Activated naive CD4-positive, alpha-beta T cell treated with anti-CD3 and anti-CD28 coated beads, Interleukin-2, amount 10 ng/mL, durations not matched to agents 7 days and 5 days (primary cell): ENCODE measurements at places on chromosomes 11 and 22.
A peak's percentile ranks its signal among the peaks of the same experiment; 100 is the strongest.

GRCh38 chr22:46841522-46841921 lies 79.1 kb downstream of the TBC1D22A start:
- no peak for DNase-seq

DNA sequence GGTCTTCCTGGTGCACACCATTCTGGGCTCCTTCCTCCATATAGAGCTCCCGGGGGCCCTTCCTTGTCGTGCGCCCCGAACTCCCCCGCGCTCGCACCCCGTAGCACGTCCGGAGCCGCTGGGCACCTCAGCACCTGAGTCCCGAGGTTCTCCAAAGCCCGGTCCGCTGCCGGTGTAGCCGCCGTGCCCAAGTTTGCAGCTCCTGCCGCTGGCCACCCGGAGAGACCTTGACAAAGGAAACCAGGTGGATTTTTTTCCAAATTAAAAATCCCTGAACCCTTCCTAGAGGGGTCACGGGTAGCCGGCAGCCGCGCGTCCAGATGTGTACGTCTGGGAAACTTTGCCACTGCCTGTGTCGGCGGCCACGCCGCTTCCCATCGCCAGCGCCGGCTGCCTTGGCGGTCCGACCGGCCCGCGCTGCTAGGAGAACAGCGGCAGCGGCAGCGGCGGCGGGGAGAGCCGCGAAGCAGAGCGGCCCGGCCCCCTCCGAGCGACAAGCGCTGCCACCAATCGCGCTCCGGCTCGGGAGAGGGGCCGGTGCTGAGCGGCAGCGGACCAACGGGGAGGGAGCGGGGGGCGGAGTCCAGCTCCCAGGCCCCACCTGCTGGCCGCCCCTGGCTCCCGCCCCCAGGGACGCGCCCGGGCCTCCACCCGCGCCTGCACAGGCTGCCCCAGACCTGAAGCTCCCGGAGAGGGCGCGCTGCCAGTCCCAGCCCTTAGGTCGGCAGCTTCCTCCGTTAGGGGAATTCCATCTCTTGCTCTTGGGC lies at the start of gene GALNT18:
TSS of gene GALNT18 (minus strand) at position 433 of the 767 bp plus-strand sequence.
- DNase-seq = peak; percentile 85

DNA sequence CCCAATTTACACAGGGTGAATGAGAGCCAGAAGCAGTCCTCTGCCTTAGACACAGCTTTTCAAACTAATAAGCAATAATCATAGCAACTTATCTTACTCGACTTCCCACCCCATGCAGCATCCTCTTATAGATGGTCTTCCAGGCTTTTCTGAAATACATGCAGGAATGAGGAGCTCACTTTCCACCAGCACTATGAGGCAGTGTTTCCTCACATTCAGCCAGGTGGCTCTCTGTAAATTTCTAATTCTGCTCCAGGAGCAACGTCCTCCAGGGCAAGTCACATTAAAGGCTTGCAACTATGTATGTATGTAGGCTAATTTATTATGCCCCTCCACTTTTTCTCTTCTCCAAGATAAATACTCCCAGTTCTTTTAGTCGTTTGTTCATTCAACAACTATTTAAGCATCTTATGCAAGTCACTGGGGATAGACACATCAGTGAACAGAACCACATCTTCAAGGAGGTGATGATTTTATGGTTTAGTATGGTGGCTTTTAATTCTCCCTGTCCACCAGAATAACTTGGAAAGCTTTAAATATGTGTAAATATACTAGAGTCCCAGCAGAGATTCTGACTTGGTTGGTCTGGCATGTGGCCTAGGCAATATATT lies 59.9 kb downstream of the PAK1 start:
- no peak for DNase-seq

DNA sequence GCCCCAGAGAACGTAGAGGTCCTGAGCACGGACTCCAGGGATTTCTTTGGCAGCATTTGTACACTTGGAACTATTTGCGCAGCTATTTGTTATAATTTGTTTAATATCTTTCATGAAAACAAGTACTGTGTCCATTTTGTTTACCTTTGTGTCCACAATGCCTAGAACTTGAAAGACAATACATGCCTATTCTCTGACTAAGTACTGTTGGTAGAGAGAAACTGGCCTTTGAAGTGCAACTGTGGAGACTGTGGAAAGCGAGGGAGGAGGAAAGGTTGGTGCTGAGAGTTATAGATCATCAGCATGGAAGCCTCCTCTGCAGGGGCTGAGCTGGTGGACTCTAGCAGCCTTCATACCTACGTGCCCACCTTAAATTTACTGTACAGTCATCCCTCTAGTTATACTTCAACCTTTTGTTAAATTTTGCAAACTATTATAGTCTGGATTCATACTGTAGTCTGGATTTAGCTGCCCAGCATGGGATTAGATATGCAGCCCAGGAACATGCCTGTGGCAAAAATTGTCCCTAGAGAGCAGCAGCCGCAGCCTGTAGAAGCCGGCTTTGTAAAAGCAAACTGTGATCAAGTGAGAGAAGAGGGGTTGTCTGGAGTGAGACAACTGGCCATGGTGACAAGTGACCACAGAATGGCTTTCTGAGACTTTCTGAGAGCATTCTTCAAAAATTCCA lies 24.2 kb upstream of the YAP1 start:
- no peak for DNase-seq

DNA sequence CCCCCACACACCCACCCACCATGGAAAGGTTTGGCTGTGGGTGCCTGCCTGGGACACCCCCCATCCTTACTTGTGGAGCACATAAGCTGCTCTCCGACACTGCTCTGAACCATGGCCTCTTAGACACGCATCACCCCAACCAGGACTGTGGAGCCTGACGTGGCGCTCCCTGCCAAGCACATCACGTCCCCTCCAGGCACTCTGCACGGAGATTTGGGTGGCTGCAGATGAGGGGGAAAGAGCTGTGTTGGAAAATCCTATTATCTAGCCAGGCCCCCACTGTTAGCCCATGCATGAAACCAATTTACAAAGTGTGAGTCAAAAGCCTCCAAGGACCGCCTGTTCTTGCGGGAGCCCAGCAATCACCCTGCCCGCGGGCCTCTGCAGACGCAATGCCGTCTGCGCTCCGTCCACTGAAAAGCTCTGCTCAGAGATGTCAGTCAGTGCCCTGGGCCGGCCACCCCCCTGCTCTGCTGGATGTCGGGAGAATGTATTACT lies 163.4 kb upstream of the NECTIN1 start:
- DNase-seq = no peak

GRCh38 chr22:19167106-19167869 lies 11.2 kb downstream of the SLC25A1 start:
- no peak for DNase-seq

DNA sequence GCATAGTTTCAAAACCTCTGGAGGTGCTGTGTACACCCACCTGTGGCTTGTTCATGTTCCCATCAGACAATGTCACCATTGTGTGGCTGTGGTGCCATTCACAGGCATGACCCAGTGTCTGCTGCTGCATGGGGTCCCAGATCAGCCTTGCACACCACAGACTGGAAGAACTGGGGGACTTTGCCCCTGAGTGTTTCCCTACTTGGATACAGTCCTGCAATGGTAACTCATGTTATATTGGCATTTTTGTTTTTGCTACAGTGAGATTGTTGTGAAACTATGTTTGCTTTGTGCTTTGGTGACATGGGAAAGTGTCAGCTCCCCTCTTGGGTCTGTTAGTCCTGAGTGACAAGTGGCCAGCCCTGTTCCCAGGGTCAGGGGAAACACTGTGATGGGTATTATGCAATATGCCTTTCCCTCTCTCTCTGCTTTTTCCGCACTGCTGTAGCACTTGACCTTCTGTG lies 108.8 kb downstream of the NAV2 start:
- no peak for DNase-seq

- DNase-seq = no peak
Measured at GRCh38 chr11:103484545-103484944, 375.3 kb downstream of the DYNC2H1 start.

- no peak for DNase-seq
Measured at GRCh38 chr11:112270551-112271180, 10.0 kb upstream of the PLET1 start.

- DNase-seq = no peak
Measured at GRCh38 chr11:88348870-88349269, 11.3 kb upstream of the CTSC start.

DNA sequence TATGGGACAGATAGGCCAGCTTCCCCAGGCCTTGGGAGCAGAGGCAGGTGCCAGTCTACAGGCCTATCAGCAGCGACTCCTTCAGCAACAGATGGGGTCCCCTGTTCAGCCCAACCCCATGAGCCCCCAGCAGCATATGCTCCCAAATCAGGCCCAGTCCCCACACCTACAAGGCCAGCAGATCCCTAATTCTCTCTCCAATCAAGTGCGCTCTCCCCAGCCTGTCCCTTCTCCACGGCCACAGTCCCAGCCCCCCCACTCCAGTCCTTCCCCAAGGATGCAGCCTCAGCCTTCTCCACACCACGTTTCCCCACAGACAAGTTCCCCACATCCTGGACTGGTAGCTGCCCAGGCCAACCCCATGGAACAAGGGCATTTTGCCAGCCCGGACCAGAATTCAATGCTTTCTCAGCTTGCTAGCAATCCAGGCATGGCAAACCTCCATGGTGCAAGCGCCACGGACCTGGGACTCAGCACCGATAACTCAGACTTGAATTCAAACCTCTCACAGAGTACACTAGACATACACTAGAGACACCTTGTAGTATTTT lies 26.6 kb upstream of the L3MBTL2 start:
- DNase-seq = no peak

- DNase-seq = no peak
Measured at GRCh38 chr11:62233730-62234129, 8.3 kb upstream of the SCGB1D2 start.

- no peak for DNase-seq
Measured at GRCh38 chr11:64275031-64275800, 9.2 kb downstream of the BAD start.

DNA sequence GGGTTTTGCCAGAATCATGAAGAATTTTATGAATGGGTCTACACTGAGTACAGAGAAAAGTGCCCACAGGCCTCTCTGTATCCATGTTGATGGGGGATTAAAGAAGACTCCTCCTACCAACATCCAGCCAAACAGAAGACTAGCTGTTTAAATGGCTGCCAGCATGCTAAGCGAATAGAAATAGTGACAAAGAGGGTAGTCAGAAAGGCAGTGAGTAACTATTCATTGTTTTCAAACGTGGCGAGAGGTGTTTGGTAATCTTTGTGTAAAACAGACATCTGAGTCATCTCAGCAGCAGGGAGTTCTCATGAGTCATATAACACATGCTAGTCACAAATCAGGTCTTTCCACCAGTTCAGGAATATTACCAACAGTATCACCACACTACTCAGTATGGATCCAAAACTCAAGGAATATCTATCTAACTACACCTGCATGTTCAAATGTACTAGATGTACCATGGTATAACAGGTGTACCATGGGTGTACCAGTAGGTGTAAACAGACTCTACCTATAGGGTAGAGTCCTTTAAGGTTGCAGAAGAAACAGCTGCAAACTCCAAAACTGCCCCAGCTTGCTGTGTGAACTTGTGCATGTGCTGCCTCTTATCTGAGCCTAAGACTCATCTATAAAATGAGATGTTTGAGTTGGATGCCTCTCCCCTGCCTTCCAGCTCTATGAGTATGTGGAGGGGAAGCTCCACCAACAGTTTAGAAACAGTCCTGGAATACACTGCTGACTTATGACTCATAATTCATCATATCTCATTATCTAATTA lies 82.0 kb downstream of the SLC1A2 start:
- no peak for DNase-seq

DNA sequence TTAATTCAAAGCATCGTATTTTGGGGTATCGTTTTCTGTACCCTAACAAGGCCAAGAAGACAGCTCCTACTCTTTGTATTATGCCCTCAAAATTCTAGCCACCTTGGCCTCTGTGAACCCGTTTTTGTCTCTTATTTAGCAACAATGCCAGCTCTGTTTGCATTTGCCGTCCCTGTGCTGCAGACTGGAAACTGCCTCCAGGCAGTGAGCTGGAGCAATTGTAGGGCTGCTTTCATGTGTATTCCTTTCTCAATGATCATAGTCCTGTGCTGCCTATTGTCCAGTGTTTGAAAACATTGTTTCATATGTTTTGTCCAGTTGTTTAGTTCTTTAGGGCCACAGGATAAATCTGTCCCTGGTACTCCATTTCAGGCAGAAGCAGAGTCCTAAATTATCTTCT lies 19.9 kb upstream of the BACE1-AS start:
- DNase-seq = no peak

GRCh38 chr11:86047275-86047991 lies 21.5 kb downstream of the PICALM start:
- DNase-seq = peak; percentile 29

- DNase-seq = no peak
Measured at GRCh38 chr11:12884751-12885318, 124.3 kb upstream of the RASSF10 start.

DNA sequence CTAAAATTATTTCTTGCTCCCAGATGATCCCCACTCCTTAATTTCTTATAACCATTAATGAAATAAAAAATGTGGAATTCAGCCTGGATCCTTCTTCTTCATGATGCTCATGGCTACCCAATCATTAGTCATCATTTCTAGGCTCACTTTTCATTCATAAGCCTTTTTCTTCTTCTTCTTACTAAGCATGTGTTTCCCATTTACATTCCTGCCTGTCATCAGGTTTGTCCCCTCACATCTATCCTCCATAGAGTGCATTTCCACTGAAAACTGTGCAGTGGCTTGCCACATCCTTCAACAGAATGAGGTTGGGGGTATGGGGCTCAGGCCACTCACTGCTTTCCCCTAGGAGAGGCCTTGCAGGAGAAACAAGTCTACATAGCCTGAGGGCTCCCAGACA lies 35.8 kb upstream of the NTM start:
- no peak for DNase-seq

GRCh38 chr11:112564228-112564955 lies 303.7 kb upstream of the PLET1 start:
- DNase-seq = no peak

DNA sequence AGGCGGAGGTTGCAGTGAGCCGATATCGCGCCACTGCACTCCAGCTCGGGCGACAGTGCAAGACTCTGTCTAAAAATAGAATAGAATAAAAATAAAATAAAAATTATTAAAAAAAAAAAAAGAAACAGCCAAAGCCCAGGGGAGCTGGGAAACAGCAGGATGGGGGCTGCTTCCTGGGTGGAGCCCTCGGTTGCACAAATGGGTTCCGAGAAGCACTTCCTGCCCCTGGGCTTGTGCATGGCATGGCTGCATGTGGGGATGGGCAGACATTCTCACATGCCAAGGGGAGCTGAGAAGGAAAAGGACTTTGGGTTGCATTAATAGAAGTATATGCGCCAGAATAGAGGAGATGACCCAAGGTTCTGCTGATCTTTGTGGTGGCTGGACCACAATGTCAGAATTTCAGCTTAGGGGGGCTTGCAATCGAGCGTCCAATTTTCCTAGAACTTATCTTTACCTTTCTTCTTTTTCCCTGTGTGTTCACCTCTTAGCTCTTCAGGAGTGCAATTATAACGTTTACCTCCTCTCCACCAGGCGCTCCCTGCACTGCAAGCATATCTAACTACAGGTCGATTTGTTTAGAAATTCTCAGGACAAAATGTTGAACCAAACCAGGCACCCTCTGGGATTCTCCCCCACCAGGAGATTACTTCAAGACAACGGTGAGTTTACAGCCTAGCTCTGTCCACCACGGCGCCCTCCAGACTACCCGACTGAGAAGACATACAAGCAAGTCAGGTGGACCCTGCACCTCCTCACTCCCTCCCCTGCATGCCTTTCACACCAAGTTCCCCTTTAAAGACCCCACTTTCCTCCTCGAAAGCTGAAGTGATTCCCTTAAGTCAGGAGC lies 53.2 kb downstream of the SHISAL1 start:
- peak; percentile 35 for DNase-seq
